ENCODE measurements at places on chromosomes 4 and X. TPM values are rescaled to one million over a fixed set of nuclear protein-coding genes. Genes with fewer than 3 reads are reported as not detected.

- no peaks in the 10 kb centered on the region for H3K27me3 ChIP-seq
- no peak for DNase-seq
- peaks cover 4% of the 10 kb centered on the region for H3K4me1 ChIP-seq
- no peak overlapping the region for H3K27ac ChIP-seq
- H3K36me3 ChIP-seq, result peaks cover 37% of the 10 kb centered on the region
- H3K4me3 ChIP-seq, result no peak overlapping the region
Observed at GRCh38 chrX:108584617-108585211, 145.1 kb downstream of the COL4A5 start.

GRCh38 chr4:12875640-12876243, 608.4 kb downstream of the RAB28 start:
- no peaks in the 10 kb centered on the region for H3K27me3 ChIP-seq
- no peak overlapping the region for H3K4me3 ChIP-seq
- H3K27ac ChIP-seq, result no peak overlapping the region
- no peaks in the 10 kb centered on the region for H3K4me1 ChIP-seq

The GPR173 gene
- total RNA-seq, result 12.6 TPM

- no peak overlapping the region for H3K4me3 ChIP-seq
- no peaks in the 10 kb centered on the region for H3K36me3 ChIP-seq
- no peak overlapping the region for H3K27ac ChIP-seq
- no peak for DNase-seq
- no peaks in the 10 kb centered on the region for H3K4me1 ChIP-seq
Observed at GRCh38 chr4:80538276-80538926, 202.9 kb downstream of the CFAP299 start.

GRCh38 chrX:136065044-136065671, 79.9 kb downstream of the SLC9A6 start:
- H3K4me1 ChIP-seq, result peaks cover 46% of the 10 kb centered on the region
- no peak for DNase-seq
- no peaks in the 10 kb centered on the region for H3K36me3 ChIP-seq
- peak overlapping the region; percentile 89 for H3K27ac ChIP-seq

The NEUROG2 gene
- total RNA-seq, result not detected

The CDS1 gene
- total RNA-seq, result not detected

DNA sequence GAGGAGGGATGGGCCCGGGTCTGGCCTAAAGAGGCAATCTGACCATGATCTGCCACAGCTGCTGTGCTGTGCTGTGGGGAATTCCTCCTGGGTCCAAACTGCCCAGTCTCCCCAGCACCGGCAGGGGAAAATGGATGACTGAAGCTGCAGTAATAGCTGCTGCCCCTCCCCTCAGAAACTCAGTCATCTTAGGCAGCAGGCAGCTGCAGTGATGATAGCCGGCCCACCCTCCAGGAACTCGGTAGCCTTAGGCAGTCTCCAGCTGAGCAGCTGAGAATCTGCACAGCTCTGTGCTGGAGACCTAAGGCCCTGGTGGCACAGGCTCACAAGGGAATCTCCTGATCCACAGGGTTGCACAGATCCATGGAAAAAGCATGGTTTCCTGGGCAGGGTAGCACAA, 113.4 kb upstream of the USP38 start:
- no peaks in the 10 kb centered on the region for H3K4me1 ChIP-seq
- H3K27ac ChIP-seq, result no peak overlapping the region
- peaks cover 4% of the 10 kb centered on the region for H3K27me3 ChIP-seq
- no peaks in the 10 kb centered on the region for H3K36me3 ChIP-seq

The FAAH2 gene
- total RNA-seq, result 0.30 TPM

The DIPK2B gene
- not detected for total RNA-seq

DNA sequence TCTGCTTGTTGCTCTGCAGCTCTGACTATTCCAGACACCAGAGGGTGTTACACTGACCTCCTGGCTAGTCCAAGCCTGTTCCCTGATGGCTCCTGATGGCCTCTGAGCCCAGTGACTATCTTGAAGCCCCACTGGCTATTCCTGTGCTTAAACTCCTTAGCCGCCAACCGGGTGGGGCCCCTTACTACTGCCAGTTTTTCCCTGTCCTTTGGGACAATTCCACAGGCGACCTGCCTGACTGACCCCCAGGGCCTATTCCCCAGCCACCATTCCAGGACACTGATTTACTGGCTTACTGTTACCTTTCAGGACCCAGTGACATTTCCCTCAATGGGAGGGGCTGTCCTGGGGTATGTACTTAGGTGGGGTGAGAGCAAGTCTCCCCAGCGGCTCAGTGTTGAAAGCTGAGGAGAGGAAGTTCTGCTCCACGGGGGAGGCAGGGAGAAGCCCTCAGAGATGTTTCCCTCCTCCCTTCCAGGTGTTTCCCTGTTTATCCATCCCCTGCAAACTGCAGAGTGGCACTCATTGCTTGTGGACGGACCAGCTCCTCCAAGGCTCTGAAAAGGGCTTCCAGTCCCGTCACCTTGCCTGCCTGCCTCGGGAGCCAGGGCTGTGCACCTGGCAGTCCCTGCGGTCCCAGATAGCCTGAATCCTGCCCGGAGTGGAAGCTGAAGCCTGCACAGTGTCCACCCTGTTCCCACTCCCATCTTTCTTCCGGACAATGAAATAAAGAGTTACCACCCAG, 4.0 kb downstream of the TIMP1 start:
- no peak overlapping the region for H3K4me3 ChIP-seq
- peaks cover 4% of the 10 kb centered on the region for H3K36me3 ChIP-seq
- H3K4me1 ChIP-seq, result peaks cover 16% of the 10 kb centered on the region
- no peaks in the 10 kb centered on the region for H3K27me3 ChIP-seq
- peak; percentile 69 for DNase-seq

The NAA11 gene
- not detected for total RNA-seq

The PF4V1 gene
- total RNA-seq, result 0.78 TPM

DNA sequence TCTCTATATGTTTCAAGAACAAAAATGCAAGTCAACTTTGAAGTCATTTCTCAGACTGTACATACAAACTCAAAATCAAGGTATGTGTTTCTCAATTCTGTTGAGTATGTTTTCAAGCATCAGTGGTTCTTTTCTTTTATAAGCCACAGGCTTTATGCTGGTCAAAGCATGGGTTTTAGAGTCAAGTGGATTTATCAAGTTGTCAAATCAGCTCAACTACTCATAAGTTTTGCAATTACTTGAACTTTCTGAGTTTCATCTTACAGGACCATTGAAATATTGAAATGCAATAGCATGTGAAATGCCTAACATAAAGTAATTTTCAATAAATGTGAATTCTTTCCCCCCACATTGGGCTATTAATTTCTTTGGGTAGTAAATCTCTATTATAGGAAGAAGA, 239.9 kb upstream of the DKK2 start:
- peak overlapping the region; percentile 39 for H3K27ac ChIP-seq
- no peak overlapping the region for H3K4me3 ChIP-seq
- H3K4me1 ChIP-seq, result peaks cover 37% of the 10 kb centered on the region

Data from osteocyte (in vitro differentiated cells).